ENCODE measurements at places on chromosomes 12 and 14. TPM values are rescaled to one million over a fixed set of nuclear protein-coding genes. Genes with fewer than 3 reads are reported as not detected.

Gene CISTR
- total RNA-seq = not detected

Gene GPRC5D
- total RNA-seq = not detected

Gene A2ML1
- not detected for total RNA-seq

Gene HSPA2
- 3.6 TPM for total RNA-seq

Gene KRT83
- not detected for total RNA-seq

Gene TMPRSS12
- total RNA-seq = not detected
